ENCODE measurements at places on chromosomes 7 and 10.

GRCh38 chr10:43082746-43083145 lies 5.9 kb downstream of the RET start:
- no peak for DNase-seq

GRCh38 chr7:81534996-81535395 lies 234.9 kb downstream of the HGF start:
- DNase-seq: no peak

GRCh38 chr10:61942604-61943461 lies 41.3 kb downstream of the ARID5B start:
- peak; percentile 63 for DNase-seq

DNA sequence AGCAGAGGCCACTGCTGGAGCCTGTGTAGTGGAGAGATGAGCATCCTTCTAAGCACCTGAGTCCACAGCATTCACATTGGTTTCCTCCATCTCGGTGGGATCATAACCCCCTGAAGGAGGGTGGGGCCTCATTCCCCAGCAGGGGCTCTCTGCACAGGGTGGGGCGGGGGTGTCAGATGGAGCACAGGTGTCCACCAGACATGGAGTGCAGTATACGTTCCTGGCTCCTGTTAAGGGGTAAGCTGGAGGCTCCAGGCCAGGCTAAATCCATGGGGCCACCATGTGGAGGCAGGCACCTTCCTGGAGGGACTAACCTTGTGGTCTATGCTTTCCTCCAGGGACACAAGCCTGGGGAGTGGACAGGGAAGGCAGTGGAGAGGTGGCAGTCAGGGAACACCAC lies 252.6 kb downstream of the GRID1 start:
- no peak for DNase-seq

DNA sequence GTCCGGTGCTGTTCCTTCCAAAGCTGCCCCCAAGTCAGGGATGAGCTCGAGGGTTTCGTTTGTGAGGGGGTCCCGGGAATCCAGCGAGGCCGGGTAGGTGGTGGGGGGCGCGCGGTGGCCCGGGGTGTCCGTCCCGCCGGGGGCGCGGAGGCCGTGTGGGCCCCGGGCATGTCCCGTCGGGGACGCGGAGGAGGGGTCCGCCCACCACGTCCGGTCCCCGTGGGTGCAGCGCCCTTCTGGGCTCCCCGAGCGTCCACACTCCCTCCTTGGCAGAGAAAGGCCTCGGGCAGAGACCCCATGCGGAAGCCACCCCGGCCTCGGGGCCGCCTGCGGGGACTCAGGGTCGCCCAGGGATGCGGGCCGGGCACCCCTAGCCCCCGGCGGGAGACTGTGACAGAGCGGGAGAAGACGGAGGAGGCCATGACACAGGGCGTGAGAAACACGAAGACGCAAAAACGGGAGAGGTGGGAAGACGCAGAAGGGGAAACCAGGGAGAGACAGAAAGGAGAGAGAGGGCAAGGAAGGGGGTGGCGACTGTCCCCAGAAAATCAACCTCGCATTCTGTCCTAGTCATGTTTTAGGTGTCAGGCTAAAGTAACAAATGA lies 640 bp upstream of the ZNF425 start:
- DNase-seq: peak; percentile 66

GRCh38 chr7:149257146-149257545 lies 4.8 kb upstream of the ZNF783 start:
- DNase-seq: no peak

DNA sequence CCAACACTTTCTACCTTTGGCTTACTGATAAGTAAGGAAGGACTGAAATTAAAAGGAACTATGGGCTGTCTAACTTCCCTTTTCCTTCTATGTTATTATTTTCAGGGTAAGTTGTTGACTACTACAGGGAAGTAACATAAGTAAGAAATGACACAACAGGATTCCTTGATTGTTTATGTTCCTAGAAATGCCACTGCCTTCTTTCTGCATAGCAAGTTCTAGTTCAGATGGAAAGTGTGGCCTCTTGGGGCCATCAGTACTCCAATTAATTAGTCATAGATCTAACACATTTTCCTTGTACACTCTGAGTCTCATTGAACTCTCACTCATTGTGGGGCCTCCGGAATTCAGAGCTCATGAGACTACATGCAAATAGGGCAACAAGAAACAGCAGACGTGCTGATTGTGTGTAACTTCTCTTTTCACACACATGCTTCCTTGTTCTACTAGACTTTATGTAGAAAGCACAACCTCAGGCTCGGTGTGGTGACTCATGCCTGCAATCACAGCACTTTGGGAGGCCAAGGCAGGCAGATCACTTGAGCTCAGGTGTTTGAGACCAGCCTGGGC lies 35.3 kb upstream of the HIBADH start:
- DNase-seq: peak; percentile 26

All from activated CD4-positive, alpha-beta T cell treated with anti-CD3 and anti-CD28 coated beads, Interleukin-2, Interleukin-4, amounts not matched to agents 100 ng/mL and 50 ng/mL, durations not matched to agents 16 hours and 8 hours (primary cell).